Cortex of kidney (tissue), 1 donor: ENCODE measurements at places on chromosomes 12 and 14.

DNA sequence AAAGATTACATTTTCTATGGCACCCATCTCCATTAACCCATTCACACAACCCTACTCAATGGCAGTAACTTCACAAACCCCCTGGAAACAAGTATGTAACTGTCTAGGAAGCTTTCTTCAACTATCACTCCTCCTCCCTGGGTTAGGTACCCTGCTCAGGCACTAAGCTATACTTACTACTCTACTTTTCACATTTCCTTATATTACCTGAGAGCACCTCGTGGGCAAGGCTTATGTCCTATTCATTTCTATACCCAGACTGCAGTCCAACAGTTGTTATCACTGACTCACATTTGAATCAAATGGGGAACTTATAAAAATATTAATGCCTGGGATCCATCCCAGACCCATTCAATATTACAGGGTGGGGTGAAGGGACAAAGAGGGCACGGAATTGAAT is 4.6 kb downstream of the PAWR start:
- no peak for DNase-seq

DNA sequence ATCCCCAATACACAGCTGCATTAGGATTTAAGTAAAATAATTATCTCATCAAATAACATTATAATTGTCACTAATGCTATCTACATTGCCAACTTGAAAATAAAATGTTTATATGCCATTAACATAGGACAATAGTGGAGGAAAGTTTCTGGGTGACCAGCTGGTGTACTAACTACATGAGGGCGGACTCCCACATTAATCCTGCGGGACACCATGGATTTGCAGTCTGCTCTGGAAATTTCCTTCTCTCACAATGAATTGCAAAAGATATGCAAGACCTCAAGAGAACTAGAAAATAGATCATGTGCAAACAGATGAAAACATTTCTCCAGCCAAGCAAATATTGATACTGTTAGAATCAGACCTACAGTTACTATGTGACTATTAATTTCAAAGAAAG is 390.1 kb downstream of the NAV3 start:
- DNase-seq, result no peak

DNA sequence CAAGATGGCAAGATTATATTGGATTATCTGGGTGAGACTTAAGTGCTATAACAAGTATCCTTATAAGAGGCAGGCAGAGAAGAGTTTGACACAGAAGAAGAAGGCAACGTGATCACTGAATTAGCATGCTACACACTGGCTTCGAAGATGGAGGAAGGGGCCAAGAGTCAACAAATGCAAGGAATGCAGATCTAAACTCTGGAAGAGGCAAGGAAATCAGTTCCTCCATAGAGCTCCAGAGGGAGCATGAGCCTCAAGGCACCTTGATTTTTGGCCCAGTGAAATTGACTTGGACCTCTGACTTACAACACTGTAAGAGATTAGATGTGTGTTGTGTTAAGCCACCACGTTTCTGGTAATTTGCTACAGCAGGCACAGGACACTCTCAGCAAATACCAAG is 536.4 kb upstream of the SEL1L start:
- no peak for DNase-seq

- no peak for DNase-seq
Measured at GRCh38 chr12:12903642-12904609, 12.6 kb downstream of the GPRC5A start.

DNA sequence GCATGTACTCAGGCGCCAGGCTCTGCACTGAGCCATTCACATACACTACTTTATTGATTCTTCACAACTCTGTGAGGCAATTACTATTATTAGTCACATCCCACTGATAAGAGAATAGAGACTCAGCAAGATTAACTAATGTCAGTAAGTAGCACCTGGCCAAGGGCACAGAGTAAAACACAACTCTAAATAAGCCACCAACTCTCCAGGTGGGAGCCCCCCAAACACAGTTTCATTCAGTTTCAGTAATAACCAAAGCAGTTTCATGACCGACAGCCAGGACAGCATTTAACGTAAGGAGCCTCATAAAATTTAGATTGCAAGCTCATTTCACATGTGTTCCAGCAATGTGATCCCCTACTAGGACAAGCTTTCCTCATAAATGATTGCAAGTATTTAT is 323.1 kb upstream of the CCDC196 start:
- DNase-seq, result no peak

DNA sequence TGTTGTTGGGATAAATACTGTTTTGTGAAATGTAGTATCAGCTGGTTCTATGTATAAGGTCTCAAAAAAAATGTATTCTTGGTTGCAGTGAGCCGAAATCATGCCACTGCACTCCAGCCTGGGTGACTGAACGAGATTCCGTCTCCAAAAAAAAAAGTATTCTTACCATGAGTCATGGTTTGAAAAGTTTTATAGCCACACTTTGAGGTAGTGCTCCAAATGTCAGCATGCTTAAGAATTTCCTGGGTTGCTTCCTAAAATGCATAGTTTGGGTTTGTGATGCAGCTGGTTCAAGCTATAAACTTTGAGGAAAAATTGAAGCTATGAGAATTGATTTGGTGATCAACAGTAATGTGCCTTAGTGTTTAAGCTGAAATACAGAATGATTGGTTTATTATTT is 48.0 kb downstream of the ETNK1 start:
- DNase-seq, result no peak

DNA sequence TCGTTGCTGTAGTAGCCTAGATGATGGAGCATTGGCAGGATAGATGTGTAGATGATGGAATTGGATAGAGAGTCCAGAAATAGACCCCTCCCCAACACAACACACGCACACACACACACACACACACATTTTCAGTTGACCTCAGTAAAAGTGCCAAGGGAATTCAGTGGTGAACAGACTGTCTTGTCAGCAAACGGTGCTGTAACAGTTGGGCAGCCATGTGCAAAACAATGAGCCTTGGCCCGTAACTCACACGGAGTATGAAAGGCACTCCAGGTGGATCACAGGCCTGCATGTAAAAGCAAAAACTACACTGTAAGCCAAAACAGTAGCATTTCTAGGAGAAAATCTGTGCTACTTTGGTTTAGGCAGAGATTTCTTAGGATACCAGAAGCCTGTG is 87.8 kb downstream of the DDX51 start:
- no peak for DNase-seq

GRCh38 chr14:22024137-22024536 is 350.5 kb upstream of the OR4E1 start:
- no peak for DNase-seq

GRCh38 chr12:64006211-64006825 is 161.8 kb downstream of the SRGAP1 start:
- DNase-seq, result no peak

- no peak for DNase-seq
Measured at GRCh38 chr12:27104546-27104945, 22.2 kb upstream of the C12orf71 start.
